ENCODE measurements at places on chromosomes 16 and 17.
A peak's percentile ranks its signal among the peaks of the same experiment; 100 is the strongest.

- no peak for DNase-seq
Observed at GRCh38 chr16:19113577-19114358, at the start of gene ITPRIPL2. Gene ITPRIPL2, plus strand, starts transcription at chr16:19113964. Its CDS starts 498 bp downstream, at chr16:19114462.

GRCh38 chr17:5644065-5644464 lies 59.8 kb upstream of the NLRP1 start:
- DNase-seq, result no peak

- no peak for DNase-seq
Observed at GRCh38 chr17:7440113-7440833, 961 bp downstream of the FGF11 start.

- no peak for DNase-seq
Observed at GRCh38 chr17:43984521-43984920, 19.9 kb upstream of the NAGS start.

GRCh38 chr17:8696426-8696825 lies 48.2 kb downstream of the CCDC42 start:
- DNase-seq, result no peak

GRCh38 chr16:24036614-24037013 lies 200.8 kb downstream of the PRKCB start:
- peak; percentile 12 for DNase-seq

- DNase-seq, result no peak
Observed at GRCh38 chr16:89365996-89366395, 124.4 kb downstream of the ANKRD11 start.

DNA sequence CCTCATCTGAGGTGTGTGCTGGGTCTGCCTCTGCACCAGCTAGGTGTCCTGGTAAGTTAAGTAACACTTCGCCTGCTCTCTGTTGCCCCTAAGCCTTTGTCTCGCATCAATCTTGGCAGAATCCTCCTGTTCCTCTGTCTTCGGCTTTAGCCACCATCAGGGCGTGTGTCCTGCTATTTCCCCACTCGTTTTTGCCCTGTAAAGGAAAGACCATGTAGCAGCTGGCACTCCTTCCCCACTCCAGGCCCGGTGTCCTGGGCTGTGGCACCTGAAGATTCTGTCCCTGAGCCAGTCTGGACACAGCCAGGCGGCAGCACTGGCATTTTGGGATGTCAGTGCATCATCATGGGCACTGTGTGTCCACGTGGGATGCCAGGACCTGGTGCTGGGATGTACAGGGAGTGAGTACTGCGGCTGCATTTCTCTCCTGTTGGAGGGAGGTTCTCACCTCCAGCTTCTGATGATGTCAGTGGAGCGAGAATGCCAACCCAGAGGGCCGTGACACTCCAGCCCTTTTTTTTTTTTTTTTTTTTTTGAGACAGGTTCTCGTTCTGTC lies 26.2 kb upstream of the FOXK2 start:
- DNase-seq, result no peak

- no peak for DNase-seq
Observed at GRCh38 chr16:67946128-67946569, 2.2 kb upstream of the LCAT start.

All from activated gamma-delta T cell treated with anti-CD3 and anti-CD28 coated beads, Interleukin-2, amount 50 U/mL, for 16 hours (primary cell).